ENCODE measurements at places on chromosomes 13 and 19.

GRCh38 chr13:49627831-49628652 lies at the start of gene ARL11:
Gene ARL11, plus strand, starts transcription at chr13:49628507. Its CDS starts 1,941 bp downstream, at chr13:49630448.
- DNase-seq: peak; percentile 20

- DNase-seq: no peak
Observed at GRCh38 chr13:47111499-47111898, 214.6 kb upstream of the HTR2A start.

- DNase-seq: no peak
Observed at GRCh38 chr13:99027661-99028425, 50.0 kb upstream of the DOCK9 start.

DNA sequence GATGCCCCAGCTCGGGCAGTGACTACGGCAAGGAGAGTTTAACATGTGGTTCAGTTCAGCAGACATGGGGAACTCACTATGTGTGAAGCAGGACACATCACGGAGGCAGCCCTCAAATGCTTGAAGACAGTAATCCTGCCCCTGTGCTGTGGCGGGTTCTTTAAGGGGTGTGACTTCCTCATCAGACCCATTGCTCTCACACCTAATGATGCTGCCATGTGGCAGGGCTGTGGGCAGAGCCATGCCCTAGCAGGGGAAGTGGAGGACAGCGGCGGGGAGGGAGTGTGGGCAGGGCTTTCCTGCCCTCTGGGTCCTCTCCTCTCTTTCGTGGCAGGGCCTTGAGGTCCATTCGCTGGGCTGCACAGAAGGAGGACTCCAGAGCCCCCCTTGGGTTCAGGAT lies 131.1 kb upstream of the GJB6 start:
- no peak for DNase-seq

- DNase-seq: no peak
Observed at GRCh38 chr19:33471111-33471996, 50.2 kb downstream of the PEPD start.

DNA sequence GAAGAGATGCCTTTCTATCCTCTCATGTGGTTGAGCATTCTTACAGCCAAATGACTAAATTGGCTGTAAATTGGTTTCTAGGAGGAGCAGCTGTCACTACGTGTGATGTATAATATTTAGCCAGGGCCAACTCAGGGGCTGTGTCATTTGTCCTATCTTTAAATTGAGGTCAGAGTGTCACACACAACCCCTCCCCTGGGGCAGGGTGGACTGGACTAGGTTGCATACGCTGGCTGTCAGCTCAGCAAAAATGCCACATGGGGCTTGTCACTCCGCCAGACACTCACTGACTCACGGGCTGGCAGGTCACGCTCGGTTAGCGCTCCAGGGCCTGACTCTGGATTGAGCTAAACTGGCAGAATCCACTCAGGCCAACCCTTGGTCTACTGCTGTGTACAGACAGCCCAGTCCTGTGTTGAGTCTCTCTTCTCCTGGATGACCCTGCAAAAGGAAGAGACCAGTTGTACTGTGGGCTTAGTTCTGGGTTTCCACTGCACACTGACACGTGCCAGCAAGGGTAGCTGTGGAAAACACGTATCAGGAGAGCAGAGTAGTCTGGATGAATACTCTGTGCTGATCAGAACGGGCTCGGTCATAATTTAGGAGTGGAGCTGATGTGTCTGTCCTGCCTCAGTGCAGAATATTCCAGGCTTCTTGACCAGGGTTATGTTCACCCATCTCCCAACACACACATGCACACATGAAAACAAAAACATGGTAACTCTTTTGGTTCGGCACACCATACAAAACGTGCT lies 29.1 kb downstream of the SHISA2 start:
- DNase-seq: no peak

DNA sequence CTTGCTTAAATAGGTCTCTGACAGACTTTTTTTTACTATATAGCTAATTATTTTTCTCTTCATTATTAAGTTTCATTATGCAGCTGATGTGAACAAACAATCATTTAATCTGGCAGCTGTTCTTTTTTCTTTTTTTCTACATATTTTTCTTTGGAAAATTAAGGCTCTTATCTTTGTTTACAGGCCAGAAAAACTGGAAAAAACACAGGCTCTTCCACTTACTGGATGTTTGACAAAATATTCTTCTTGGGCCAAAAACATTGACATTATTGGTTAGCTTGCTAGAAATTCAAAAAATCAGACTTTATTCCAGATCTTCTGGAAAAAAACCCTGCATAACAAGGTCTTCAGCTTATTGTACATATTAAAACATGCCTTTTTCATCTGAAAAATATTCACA lies 15.7 kb downstream of the ZNF66 start:
- no peak for DNase-seq

- DNase-seq: no peak
Observed at GRCh38 chr13:97431171-97431764, 2.7 kb upstream of the RAP2A start.

DNA sequence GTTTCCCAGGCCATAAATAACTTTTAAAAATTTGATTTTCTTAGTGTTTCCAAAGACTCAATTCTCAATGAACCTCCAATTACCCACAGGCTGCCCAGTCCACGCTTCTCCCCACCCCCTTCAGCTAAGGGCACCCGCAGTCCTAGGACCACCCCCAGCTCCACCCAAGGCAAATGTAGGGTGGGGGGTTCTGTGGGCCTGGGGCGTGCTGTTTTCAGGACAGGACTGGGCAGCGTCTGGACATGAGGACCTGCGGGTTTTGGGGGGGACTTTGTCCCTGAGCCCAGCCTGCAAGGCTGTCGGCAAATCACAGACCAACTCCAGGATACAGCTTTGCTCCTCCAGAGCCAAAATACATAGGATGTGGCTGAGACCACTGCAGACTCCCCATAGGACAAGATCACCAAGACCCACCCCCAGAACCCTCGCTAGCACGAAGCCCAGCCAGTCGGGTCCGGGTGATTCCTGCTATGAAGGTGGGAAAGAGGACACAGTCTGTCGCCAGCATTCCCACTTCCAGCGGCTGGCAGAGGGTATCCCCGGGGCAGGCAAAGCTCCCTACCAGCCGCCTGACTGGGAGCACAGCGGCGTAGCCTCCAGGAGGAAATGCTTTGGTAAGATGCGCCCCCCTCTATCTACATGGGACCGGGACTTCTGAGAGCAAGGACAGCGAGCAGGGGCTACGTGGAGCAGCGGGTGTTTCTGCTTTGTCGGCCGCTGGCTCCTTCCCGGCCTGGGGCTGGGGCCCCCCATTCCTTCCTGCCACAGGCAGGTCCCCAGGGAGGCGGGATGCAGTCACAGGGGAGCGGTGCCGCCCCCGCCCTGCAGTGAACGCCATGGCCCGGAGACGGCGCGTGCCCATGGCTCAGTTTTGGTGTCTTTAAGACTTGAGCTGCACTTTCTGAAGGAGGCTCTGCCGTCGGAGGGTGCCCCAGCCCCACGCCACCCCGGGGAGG lies 1.6 kb upstream of the TIMM13 start:
- DNase-seq: no peak

GRCh38 chr13:43933378-43933777 lies 53.7 kb downstream of the LACC1 start:
- DNase-seq: no peak

GRCh38 chr13:101881593-101881992 lies 429.1 kb downstream of the ITGBL1 start:
- DNase-seq: no peak

GRCh38 chr19:6230991-6231448 lies 48.8 kb downstream of the MLLT1 start:
- DNase-seq: no peak

GRCh38 chr19:10729411-10729810 lies 11.5 kb downstream of the DNM2 start:
- DNase-seq: no peak

- no peak for DNase-seq
Observed at GRCh38 chr13:114225610-114226009, 9.1 kb upstream of the CDC16 start.

GRCh38 chr13:110218581-110219201 lies 88.3 kb downstream of the COL4A1 start:
- no peak for DNase-seq

DNA sequence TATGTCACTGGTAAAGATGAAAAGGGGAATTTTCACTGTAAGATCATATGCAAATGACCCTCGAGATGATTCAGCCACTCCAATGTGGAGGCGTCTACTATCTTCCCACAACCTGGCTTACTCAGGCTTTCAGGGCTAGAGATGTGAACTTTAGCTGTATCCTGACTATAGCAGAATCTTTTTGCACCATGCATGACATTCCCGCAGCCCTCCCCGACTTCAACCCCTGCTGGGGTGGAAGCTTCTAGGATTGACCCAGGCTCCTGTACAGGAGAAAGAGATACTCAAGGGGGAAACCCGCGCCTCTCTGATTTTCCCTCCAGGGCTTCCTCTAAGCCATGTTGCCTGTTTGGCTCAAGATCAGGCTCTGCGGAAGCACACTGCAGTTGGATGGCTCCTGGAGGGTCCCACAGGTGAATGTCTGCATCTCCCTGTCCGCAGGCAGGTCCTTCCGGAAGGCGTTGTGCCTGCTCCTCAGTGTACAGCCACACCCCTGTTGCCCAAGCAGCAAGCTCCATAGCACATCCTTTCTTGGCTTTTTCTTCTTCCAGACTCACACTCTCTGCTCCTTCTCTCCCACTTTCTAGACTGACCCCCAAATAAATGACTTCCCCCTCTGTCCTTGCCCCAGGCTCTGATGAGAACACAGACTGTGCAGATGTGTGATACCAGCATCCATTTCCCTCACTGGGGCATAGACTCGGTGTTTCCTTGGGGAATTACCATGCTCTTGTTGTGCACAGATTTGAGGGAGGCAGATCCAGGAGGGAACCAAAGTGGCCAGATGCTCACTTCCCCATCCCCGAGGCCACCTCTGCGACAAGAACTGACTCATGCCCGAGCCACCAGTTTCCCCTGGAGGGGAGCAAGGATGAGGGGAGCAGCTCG lies 29.1 kb upstream of the POP4 start:
- no peak for DNase-seq

GRCh38 chr19:23002690-23003422 lies at the start of gene ZNF728:
Gene ZNF728, minus strand, starts transcription at chr19:23003176. Its CDS starts 146 bp downstream, at chr19:23003030.
- DNase-seq: no peak

DNA sequence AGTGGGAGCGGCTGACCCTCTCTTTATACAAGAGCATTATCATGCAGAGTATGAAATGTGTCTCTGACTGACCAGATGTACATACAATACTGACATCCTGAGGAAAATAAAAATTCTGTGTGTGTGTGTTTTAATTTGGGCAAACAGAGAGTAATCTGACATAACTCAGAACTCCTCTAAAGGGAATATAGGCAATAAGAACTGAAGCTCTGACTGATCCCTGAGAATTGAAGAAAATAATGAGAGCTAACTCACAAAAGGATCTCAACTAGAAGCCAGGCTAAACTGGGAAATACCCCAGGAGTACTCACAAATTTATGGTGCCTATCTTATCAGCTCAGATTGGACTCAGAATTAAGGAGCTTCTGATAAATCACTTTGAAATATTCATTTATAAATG lies 539.9 kb downstream of the OLFM4 start:
- no peak for DNase-seq

- no peak for DNase-seq
Observed at GRCh38 chr19:1093811-1094553, 1.2 kb downstream of the POLR2E start.

GRCh38 chr19:19417628-19418245 lies 12.3 kb downstream of the GATAD2A start:
- no peak for DNase-seq

- no peak for DNase-seq
Observed at GRCh38 chr19:7863157-7863970, 10.8 kb downstream of the PRR36 start.

DNA sequence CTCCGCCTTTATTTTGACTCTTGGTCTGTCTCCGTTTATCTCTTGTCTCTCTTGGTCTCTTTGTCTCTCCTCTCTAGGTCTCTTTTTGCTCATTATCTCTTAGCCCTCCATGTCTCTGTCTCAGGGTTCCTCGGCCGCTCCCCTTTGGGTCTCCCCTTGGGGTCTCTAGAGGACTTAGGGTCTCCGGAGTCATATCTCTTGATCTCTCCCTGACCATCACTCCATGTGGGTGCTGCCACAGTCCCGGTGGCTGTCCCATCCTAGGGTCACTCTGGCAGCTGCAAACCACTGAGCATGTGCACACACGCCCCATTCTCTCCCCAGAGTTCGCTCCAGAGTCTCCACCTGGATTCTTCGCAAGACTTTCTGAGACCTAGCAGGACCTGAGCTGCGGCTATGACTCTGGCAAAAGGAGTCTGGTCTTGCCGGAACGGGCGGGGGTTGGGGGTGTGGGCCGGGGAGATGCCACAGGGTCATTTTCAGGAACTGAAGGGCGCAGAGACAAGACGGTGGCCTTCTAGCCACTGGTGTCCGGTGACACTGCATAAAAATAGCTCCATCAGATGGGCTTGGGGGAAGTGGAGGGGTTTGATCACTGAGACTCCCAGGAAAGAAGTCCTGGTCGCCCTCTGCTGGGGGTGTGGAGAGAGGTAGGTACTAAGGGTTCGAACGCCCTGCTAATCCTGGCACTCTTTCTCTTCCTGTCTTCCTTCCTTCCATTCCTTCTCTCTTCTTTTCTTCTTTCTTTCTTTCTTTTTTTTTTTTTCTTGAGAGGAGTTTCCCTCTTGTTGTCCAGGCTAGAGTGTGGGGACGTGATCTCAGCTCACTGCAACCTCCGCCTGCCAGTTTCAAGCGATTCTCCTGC lies 1.2 kb upstream of the KCNA7 start:
- DNase-seq: no peak

DNA sequence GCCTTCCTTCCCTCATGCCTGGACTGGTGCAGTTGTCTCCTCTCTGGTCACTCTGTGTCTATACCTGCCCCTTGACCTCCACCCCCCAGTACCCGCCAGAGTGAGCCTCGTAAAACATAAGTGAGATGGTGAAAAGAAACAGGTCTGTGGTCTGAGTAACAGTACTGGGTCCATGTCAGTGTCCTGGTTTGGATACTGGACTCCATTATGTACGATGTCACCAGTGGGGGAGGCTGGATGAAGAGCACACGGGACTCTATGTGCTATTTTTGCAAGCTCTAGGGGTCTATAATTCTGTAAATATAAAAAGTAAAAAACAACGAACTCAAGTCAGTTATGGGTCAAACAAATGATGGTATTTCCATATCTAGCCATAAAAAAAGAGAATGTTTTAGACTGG lies 14.4 kb downstream of the MYBPC2 start:
- DNase-seq: no peak

GRCh38 chr19:53294786-53295441 lies 27.4 kb upstream of the VN1R4 start:
- DNase-seq: no peak

DNA sequence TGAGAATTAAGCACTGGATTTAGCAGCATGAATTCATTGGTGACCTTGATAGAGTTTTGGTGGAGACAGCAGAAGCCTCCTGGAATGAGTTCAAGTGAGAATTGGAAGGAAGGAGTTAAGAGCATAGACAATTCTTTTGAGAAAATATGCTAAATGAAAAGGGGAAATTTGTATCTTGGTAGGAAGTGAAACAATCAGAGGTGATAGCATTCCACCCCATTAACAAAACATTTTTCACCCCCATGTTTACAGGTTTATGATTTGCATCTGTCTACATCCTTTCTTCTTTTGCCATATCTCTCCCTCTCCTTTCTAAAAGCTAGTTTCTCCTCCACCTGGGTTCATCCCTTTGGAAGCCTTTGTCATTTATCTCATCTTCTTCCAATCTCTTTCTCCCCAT lies 27.5 kb downstream of the LNX2 start:
- no peak for DNase-seq

- DNase-seq: no peak
Observed at GRCh38 chr19:12163826-12164225, 930 bp downstream of the ZNF136 start.

- DNase-seq: no peak
Observed at GRCh38 chr19:33419788-33420130, 46.2 kb downstream of the CEBPG start.

- DNase-seq: no peak
Observed at GRCh38 chr13:30334663-30335386, 27.5 kb upstream of the KATNAL1 start.

All from stimulated activated CD4-positive, alpha-beta T cell treated with anti-CD3 and anti-CD28 coated beads, Interleukin-1b, Interleukin-23, amount 100 ng/mL, for 1 hour (primary cell).